Stimulated activated CD8-positive, alpha-beta memory T cell treated with anti-CD3 and anti-CD28 coated beads, Interleukin-4, amount 100 ng/mL, for 48 hours (primary cell): ENCODE measurements at places on chromosomes 5 and 9.

GRCh38 chr9:129263836-129264235, 85.8 kb upstream of the IER5L start:
- DNase-seq: no peak

DNA sequence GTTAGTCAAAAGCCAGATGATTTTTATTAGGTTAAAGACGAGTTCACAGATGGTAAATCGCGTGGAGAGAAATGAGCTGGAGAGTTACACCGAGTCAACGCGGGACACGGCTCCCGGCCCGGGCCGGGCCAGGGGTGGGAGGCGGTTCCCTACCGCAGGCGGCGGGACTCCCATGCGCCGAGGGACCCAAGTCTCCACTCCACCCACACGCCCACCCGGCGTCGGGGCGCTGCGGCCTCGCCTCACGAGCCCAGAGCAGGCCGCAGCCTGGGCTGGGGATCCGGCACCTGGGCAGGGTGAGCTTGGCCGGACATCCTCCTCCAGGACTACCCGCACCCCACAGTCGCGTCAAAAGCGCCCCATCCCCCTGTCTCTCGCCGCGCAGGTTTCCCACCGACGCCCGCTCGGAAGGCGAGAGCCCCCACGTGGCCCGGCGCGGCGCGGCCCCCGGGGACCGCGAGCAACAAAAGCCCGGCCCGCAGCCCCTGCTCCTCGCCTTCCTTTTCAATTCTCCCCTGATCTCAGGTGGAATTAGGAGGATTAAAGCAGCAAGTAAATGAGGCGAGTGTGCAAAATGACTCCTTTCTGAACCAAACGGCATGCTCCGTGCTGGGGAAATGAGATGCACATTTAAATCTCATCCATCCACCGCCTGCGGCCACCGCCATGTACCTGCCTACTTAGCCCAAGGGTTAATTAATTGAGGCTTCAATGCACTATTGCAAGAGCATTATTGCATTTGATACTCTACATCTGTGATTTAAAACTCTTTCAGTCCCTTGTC, 196.5 kb upstream of the TBCA start:
- peak; percentile 50 for DNase-seq

GRCh38 chr5:149279661-149280060, 8.0 kb downstream of the AFAP1L1 start:
- no peak for DNase-seq

DNA sequence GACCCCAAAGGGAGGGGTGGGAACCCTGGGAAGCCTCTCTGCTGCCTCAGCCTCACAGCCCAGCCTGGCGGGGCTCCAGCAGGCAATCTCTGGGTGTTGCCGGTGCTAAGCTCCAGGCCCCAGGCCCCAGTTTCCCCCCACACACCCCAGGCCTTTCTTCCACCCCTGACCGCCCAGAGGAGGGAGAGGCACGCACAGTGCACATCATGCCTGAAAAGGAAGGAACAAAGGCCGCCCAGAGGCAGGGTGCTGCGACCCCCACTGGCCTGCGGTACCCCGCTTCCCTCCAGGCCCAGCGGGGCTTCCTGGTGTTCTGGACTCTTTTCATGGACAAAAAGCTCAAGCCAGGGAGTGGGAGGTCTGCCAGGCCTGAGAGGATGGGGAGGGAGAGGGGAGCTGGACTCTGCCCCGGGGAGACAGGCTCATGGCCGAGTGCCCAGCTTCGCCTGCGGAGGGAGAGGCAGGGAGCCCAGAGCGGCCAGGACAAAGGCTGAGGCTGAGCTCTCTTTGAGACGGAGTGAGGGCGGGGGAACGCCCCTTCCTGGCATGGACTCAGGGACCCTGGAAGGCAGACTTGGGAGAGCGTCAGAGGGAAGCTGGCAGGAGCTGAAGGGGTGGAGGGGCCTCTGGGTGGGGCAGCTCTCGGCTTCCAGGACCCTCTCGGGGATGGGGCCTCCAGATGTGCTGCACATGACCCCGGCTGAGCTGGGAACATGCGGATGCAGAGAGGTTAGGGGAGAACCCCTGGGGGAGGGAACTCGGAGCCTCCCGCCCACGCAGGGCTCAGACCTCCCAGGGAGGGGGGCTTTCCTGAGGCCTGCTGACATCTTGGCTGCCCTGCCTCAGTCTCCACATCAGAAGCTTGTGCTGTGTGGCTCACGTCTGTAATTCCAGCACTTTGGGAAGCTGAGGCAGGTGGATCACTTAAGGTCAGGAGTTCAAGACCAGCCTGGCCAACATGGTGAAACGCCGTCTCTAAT, 1.8 kb upstream of the ENTPD2 start:
- DNase-seq: no peak

DNA sequence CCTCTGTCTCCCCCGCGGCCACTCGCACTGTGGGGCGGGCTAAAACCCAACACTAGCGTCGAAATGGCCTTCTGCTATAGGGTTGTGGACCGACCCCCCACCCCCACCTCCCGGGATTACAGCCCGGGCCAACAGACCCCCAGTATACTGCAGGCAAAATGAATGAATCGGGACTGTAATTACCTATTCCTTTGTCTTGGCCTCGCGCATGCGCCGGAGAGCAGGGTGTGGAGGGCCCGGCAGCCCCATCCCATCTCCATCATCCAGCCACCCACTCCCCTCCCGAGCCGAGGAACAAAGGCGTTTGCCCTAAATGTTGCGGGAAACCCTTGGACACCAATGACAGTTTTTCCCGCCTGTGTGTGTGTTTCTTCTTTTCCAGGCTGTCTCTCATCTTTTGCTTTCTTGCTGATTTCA, 1.6 kb downstream of the BASP1 start:
- no peak for DNase-seq

DNA sequence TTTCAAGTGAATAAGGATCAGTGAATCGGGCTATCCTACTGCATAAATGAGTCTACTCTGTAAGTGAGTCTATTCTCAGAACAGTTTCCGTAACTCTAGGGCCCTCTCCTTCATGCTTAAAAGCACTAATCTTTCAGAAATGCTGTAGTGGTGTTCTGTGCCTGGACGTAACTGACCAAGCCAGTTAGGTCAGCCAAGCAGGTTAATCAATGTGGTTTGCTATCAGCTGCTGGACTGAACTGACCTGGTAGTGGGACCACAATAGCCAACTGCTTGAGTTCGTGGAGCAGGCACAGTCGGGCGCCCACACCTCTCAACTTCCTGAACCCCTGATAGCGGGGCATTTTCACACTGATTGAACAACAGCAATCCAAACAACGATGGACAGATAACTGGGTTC, 6.8 kb downstream of the SLC1A3 start:
- DNase-seq: no peak
